ENCODE measurements at places on chromosomes 6 and 20. TPM values are rescaled to one million over a fixed set of nuclear protein-coding genes. Genes with fewer than 3 reads are reported as not detected.

GPR31 gene
- total RNA-seq = not detected

VGLL2 gene
- not detected for total RNA-seq

TOX2 gene
- 30.1 TPM for total RNA-seq

ALDH8A1 gene
- 1.1 TPM for total RNA-seq

PKIB gene
- 4.8 TPM for total RNA-seq

HDGFL1 gene
- total RNA-seq = not detected

SAMD10 gene
- total RNA-seq = 14.4 TPM

SUMO4 gene
- total RNA-seq = 1.8 TPM

RFX6 gene
- total RNA-seq = not detected

RNF144B gene
- total RNA-seq = 34.5 TPM

PTPRT gene
- total RNA-seq = not detected

PTK6 gene
- 12.9 TPM for total RNA-seq

RNGTT gene
- total RNA-seq = 15.2 TPM

LPIN3 gene
- total RNA-seq = 15.4 TPM

LAMA5 gene
- total RNA-seq = 700 TPM

SLC26A8 gene
- total RNA-seq = not detected

ATG5 gene
- 39.8 TPM for total RNA-seq

RSPH4A gene
- total RNA-seq = 0.24 TPM

ADGB gene
- total RNA-seq = not detected

ESR1 gene
- total RNA-seq = 1.5 TPM

HNF4A gene
- 0.58 TPM for total RNA-seq

TREML1 gene
- not detected for total RNA-seq

FOXP4 gene
- total RNA-seq = 29.4 TPM

FOXQ1 gene
- total RNA-seq = 57.0 TPM

CRYBG1 gene
- 49.3 TPM for total RNA-seq

STK35 gene
- 36.7 TPM for total RNA-seq

ANKRD66 gene
- total RNA-seq = not detected

ADGRF1 gene
- total RNA-seq = 112 TPM

Data from PC-9 (cell line).